Vagina (tissue), 2 donors: ENCODE measurements at places on chromosomes 12 and 14.

DNA sequence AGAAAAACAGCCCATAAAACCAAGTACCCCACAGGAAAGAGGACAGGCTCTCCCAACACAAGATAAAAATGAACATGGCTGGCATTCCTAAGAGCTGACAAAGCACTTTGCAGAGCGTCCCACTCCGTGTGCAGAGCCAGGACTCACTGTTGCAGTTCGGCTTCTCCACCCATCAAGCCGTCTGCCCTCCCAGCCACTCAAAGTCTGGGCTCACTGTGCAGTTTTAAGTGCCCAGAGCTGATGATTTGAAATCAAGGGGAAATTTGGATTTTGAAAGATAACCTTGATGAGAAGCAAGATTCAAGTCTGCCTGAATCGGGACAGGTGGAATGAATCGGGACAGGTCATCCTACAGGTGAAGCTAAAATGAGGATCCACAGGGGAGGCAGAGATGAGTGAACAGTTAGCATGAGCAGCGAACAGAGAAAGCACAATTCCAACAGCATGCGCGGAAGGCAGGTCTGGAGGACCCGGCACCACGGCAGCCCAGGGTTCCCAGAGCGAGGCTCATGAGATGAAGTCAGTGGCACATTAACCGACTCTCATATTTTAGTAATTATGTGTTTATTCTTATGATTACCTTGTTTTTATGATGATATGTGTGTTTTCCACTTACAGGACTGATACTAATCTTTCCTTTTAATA, 39.8 kb upstream of the GPR68 start:
- DNase-seq, result no peak

- DNase-seq, result no peak
Measured at GRCh38 chr14:26190646-26191045, 407.2 kb downstream of the NOVA1 start.

DNA sequence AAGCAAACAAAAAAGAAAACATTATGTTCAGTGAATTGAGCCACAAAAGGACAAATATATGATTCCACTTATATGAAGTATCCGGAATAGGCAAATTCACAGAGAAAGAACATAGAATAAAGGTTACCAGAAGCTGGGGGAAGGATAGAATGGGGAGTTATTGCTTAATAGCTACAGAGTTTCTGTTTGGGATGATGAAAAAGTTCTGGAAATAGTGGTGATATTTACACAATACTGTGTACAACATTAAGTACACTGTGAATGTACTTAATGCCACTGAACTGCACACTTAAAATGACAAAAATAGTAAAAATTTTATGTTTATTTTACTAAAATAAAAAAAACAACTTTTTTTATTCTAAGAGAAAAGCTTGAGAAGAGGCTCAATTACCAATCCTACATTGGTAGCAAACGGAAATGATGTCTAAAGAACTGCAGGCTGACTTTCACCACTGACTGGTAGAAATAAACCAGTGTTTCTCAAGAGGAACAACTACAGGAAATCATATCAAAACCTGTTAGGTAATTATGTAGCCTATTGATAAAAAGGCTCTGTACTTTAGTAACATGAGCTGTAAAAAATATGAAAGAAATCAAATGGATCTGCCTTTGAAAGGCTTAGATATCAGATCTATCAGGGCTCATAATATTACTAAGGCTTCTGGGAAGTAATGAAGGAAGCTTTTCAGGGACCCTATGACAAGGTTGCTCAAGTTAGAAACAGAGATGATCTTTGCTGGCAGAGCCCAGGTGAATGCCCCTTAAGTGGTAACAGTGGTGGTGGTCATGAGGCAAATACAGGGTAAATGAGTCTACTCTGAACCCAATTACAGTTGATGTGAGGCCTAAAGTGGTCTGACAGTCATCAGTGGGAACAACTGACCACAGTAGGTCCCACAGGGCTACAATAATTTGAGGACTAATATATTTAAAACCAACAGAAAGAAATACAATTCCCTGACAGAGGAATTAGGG, 41.3 kb downstream of the BAZ1A start:
- DNase-seq, result no peak

DNA sequence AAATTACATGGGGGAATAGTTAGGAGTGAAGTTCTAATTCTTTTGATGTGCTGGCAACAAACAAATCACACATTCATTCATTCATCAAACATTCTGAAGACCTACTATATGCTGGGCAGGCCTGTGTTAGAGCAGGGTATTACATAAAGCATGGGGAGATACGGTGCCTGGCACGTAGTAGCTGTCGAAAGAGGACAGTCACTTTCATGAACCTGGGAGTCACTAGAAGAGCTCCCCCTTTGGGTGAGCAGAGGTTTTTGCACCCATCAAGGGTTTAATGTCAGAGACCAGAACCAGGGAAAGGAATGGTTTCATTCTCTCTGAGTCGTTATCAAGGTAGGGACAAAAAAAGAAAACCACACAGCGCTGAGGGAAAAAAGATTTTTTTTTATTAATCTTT, 10.0 kb downstream of the LHX5 start:
- no peak for DNase-seq

DNA sequence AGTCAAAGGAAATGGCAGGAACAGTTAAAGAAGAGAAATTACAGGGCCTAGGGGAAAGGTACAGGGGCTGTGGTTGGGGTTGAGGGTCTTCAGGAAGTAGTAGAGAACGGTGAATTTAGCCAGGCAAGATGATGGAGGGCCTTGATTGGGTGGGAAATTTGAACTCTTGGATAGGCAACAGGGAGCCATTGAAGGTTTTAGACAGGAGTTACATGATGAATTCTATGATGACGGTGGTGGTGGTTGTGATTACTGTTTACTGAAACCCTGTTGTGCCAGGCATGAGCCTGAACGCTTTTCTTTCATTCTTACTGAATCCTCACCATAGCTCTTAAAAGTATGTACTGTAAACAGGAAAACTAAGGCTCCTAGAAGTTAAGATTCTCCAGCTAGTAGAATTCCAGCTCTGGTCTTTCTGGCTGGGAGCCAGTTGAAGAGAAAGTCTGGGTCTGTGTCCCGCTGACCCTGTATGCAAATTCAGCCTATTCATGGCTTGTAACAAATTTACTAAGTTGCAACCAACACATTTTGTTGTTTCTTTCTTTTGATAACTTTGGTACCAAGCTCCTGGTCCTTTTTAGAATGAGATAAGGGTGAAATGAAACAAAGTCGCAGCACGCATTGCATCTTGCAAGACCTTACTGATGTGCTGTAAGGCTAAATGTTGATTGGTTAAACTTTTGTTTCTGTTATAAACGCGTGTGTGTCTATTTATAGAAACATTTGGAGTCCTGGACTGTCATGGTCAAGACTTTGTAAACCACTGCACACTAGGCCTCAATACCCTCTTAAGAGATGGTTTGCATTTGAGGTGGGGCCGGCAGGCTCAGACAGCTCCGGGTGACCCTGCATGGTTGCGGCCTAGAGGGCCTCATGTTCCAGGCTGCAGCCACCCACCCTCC, 6.0 kb downstream of the ORAI1 start:
- DNase-seq, result no peak

GRCh38 chr12:58882826-58883225, 37.5 kb downstream of the LRIG3 start:
- DNase-seq, result no peak

DNA sequence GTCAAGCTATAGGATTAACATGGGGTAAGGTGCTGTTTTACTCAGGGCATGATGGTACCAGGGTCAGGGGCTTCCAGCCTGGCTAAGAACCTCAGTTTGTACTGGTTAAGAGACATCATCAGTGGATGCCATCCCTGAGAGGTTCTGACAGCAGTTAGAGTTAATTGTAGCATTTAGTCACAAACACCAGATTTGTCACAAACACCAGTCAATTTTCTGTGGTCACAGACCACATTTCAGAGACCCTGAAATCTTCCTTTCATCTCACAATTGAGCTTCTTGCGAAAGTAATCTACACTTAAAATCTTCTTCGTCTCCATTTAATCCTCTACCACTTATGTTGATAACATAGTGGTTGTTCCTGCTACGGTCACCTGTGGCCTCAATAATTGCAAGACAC, 143.0 kb upstream of the EGLN3 start:
- DNase-seq, result no peak

DNA sequence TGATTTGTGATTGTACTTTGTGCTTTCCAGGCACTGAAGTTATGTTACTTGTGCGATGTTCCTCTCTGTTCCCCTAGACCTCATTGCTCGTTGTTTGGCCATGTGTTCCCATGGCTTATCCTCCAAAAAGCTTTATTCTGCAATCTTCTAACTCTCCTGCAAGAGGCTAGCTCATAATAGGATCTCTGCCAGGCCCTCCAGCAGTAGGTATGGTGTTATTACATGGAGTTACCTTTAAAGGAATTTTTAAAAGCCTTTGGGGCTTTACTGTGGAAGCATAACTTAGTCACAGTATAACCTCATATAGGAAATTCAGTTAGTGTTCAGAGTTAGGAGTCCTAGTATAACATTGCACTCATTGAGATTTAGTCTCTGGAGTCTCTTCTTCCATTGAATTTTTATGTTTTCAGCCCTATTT, 292.3 kb downstream of the RAD51B start:
- DNase-seq, result no peak

DNA sequence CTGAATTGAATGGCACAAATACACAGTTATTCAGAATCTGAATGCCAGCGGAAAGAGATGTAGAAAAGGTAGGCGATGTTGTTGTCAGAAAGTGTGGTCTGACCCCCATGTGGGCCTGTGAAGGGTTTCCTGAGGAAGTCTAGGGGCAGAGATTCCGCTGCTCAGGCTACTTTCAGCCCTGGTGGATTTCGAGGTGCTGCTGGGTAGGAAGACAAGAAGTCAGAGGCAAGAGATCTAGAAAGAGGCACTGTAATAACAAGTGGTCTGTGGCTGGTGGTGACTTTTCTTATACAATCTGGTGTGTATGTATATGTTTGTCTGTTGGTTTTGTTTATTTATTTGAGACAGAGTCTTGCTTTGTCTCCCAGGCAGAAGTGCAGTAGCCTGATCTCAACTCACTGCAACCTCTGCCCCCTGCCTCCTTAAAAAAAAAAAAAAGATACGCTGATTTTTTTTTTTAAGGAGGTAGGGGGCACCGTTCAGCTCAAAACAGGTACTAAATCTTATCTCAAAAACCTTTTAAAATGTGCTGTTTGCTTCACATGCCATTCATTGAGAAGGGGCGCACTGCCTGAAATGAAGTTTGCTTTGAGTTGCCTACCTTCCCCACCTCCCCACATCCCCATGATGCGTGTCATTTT, 27.1 kb upstream of the MANSC4 start:
- DNase-seq, result no peak

DNA sequence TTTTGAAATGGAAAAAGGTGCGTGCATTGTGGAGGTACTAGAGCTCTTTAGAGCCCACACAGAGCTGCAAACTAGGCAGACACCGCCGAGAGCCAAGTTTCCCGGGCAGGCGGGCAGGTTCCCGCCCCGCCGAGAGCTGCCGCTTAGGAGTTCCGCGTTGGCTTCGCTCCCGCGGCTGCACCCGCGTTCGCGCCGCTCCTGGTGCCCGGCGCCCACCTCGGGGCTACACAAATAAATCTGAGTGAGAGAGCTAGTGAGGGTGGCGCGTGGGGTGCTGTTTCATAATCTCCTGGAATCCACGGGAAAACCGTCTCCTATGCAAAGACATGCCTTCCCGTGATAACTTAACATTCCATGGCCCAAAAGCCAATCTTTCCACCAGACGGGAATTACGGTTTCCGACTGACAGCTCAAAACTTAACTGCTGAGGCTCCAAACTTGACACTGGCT, 645 bp downstream of the KITLG start:
- no peak for DNase-seq

DNA sequence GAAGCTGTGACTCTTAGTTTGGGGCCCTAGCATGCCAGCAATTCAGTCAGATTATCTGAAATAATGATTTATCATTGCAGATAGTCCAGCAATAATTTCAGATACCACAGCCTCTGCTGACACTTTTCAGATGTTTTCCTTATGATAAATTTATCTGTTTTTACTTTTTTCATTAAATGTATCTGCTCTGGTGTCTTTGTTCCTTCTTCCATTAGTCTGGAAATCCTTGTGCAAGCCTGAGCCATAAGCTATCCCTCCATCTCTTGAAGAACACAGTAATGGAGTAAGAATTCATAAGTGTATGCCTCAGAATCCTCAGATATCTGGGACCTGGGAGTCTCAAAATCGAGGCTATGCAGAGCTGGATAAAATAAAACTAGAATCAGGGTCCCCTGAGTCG, 146.4 kb upstream of the KRR1 start:
- DNase-seq, result no peak

DNA sequence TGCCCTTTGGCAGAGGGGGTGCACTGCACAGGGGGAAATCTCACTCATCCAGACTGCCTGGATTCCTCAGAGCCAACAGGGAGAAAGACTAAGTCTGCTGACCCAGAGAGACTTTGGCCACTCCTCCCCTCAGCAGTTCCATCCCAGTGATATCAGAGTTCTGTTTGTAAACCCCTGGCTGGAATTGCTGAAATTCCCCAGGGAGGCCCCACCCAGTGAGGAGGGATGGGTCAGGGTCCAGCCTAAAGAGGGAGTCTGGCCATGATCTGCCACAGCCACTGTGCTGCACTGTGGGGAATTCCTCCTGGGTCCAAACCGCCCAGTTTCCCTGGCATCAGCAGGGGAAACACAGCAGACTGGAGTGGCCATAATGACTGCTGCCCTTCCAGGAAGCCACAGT, 54.9 kb upstream of the USP15 start:
- DNase-seq, result no peak

DNA sequence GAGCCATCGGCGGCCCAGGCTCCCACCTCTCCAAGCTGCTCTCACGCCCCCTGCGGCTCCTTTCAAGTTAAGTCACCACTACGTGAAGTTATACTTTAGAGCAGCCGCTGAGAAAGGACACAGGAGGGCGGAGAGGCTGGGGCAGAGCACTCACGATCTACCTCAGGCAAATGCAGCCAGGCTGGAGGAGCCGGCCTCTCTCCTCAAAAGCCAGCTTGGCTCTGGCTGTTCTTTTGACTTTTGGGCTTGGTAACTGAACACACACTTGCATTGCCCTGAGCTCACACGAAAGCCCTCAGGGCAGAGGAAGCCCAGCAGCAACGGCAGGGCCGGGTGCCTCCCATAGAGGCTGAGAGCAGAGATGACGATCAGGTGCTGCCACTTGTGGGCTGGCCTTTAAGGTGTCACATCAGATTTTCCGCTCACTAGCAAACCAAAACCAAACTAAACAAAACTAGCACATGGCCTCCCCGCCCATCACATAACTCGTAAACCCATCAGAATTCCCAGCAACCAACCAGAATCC, 75.2 kb downstream of the PITPNM2 start:
- no peak for DNase-seq

- no peak for DNase-seq
Measured at GRCh38 chr14:101937926-101938767, 26.2 kb upstream of the DYNC1H1 start.

GRCh38 chr12:83198291-83199015, 511.7 kb downstream of the TMTC2 start:
- DNase-seq, result no peak

DNA sequence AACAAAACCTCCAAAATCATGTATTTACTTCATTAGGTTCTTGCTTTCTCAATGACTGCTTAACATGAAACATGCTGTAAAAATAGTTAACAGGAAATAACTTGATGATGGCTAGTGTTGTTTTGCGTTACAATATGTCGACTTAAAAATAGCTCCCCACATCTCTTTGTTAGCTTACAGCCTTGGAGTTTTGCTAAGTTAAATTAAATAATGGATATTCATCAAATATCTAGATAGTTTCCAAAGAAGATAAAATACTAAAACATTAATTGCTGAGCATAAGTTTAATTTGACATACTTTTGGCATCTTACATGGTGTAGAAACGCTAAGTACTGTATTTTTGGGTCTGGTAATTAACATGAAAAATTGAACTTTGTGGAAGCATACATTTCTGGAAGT, 500.6 kb upstream of the NOVA1 start:
- no peak for DNase-seq
